ENCODE measurements at places on chromosomes 6 and 20.
A peak's percentile ranks its signal among the peaks of the same experiment; 100 is the strongest.

DNA sequence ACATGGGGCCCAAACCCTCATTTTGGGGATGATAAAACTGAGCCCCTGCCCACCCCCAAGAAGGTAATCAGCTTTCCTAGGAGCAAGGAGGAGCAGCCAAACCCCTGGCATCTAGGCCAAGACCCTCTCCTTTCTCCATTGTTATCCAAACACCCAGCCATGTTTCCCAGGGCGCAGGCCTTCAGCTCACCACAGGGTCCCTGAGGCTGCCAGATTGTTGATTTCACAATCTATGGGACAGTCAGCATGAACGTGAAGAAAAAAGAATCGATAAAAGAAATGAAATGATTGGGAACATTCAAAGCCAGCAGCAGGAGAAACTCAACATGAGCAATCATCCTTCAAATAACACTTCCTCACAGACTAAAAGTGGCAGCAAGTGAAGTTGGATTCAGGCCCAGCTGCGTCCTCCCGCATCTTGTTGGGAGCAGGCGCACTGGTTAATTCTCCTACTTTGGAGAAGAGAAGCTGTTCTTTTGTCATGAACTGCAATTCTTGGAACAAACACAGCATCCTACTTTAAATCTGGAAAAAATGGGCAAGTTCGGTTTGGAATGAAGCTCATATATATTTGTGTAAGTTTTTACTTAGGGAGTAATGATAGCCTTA lies 241.8 kb upstream of the PRDM1 start:
- no peak for DNase-seq

- peak; percentile 64 for DNase-seq
Measured at GRCh38 chr6:27592481-27593199, 119.7 kb upstream of the ZNF184 start.

GRCh38 chr6:85911067-85911466 lies 268.4 kb upstream of the SYNCRIP start:
- no peak for DNase-seq

DNA sequence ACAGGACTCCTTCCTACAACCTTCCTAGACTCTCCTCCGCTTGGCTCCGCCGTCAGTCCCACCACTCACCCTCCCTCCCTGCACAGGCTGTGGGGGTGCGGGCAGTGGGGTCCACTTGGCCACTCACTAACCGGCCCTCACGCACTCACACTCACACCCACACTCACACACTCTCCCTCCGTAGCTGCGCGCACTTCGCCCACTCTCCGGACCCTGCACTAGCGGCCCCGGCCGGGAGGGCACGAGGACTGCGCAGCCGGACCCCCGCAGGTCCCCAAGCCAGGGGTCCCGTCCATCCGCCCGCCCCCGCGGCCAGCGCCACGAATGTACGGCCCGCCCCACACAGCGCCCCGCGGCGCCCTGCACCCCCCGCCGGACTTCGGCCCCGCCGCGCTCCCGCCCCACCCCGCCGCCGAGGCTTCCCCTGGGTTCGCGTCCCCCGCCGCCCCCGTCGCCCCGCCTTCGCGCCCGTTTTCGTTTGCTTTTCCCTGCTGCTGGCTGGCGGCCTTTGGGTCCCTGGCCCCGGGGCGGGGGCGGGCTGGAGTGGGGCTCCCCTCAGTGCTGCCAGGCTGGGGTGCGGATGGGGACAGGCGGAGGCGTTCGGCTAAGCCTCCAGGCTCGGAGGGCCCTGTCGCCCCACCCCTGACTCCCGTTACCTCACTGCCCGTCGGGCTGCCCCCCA lies 23.0 kb upstream of the SLC22A7 start:
- no peak for DNase-seq

DNA sequence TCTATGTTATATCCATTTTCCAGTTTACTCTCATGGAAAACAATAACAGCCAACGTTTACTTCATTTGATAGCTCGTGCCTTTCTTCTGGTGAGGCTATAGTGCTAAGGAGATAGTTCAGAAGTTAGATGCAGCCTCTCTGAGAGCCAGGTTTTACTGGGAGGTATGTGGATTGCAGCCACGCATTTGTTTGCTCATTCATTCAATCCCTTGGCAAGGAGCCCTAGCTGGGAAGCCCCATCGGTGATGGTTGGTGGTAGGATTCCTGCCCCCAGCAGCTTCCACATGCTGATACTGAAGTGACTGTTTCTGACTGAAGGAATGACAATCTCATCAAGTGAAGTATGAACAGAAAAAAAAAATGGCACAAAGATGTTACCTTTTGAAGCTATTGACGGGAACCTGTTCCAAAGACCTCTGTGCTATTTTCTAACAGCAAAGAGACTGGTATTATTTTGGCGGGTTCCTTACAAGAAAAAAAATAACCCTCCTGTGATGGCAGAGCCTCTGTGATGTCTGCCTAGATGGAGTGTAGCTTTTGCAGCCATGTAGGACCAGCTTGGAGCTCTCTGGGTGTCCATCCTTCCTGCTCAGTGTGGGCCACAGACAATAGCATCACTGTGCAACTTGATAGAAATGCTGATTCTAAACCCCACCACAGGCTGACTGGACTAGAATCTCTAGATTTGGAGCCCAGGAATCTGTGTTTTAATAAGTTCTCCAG lies 30.6 kb downstream of the SNAP25 start:
- no peak for DNase-seq

GRCh38 chr6:48664826-48665225 lies 553.8 kb upstream of the PTCHD4 start:
- DNase-seq, result no peak

DNA sequence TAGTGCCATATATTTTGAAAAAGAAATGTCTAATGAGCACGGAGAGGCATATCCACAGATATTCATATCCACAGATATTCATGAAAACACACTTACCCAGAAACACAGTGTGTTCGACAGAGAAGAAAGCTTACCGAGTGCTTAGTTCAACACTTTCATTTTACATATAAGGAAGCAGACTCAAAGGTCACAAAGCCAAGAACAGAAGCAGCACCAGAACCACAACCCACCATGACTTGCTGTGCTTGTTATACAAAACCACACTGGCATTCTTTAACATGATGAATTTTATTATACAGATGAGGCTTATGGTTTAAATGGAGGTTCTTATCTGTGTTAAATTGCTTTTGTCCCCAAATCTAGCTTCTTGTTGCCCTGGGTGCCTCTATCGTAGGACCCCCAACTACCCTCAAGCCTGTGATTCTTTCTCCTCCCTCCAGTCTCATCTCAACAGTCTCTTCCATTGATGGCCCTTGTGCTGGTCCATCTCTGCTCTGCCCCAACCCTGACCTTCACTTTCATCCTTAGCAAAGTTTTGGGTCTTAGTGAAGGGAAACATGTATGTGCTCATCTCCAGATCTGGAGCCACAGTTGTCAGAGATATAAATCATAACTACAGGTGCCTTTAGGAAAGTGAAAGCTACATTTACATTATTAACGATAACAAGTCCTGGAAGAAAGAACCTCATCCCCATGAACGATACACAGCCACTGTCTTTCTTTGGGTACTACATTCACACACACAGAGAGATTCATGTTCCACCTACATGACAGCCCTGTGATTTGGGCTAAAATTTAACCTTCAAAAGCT lies 40.0 kb downstream of the SF3B5 start:
- DNase-seq, result no peak

GRCh38 chr6:152204591-152204990 lies 397.1 kb downstream of the ESR1 start:
- no peak for DNase-seq

DNA sequence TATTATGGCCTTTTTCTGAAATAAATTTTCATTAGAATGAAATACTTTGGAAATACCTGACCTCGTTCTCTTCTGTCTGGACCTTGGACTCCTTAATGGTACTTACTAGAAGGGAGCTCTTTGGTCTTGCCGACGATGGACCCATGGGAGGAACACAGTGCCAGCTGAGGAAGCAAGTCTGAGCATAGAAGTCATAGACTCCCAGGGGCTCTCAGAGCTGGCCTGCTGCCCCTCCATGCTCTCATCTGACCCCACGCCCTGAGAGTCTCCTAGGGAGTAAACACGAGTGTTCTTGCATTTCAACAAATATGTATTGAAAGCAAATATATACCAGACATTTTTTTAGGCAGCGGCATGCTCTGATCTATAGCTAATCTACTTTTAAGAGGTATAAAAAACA lies 87.8 kb downstream of the PLEKHG1 start:
- no peak for DNase-seq

DNA sequence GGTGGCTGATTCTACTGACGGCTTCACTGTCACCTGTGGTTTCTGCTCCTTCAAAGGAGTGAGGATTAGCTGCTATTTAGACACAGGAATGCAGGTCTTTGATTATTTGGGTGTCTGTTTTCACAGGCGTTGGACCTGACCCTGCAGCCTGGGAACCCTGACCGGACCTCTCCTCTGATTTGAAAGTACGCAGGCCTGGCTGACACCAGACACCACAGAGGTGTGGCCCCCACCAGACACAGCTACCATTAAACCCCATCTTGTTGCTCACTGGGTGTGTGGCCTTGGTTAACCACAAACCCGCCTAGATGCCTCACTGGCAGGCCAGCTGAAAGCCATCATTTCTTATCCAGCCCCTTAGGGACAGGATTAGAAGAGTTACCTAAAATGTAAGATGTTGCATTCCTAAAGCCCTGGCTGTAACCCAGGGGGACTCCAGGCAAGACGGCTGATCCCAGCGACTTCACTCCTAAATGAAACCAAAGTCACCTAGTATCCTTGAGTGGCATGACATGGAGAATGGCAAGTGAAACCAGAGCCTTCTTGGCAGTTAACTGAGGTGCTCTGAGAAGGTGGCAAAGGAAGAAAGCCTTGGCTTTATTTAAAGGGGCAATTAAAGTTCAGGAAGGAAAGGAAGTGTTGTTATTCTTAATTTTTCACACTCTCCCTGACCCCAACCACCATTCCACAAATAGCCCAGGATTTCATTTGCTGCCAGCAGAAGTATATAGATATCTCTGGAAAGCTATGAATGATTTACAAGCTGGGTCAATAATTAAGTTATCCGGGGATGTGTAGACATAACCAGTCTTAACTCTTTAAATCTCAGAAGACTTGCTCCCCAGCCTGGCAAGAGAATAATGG lies 169.9 kb downstream of the QRSL1 start:
- DNase-seq, result peak; percentile 38

DNA sequence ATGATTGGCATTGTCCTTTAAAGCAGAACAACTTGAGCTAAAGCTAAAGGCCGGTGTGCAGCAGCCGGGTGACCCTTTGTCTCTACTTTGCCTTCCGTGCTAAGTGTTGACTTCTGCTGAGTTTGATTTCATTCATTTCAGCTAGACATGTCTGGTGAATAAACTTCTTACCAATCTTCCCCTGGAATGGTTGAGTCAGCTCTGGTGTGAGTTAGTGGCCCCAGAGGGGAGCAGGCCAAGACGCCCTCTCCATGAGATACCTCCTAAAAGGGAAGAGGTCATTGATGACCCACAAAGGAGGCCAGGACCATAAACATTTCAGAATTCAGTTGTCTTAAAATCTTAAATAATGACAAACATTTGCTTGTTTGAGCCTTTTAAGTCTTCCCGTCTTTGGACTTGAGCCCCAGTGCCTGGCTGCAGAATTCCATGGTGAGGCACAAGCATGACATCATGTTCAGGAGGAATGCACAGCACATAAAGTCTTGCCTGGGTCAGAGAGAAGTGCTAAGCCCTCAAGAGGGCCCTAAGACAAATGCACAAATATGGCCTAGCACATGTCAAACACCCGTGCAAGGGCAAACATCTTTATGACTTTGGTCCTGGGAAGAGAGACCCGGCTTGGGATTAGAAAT lies 96.3 kb upstream of the NEDD9 start:
- DNase-seq, result no peak

DNA sequence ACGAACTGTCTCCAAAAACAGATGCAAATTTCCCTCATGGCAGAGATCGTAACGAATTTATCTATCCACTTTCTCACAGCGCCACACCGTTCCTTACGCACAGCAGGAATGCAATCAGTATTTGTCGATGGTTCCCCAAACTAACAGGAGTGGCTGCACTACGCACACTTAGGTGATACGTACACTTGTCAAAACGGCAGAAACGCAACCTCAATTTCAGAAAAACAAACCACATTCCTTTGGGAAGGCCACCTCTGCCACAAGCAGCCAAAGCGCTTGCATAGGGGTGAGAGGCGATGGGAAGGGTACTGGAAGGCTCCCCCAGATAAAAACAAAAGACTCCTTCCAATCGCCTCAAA lies 638 bp downstream of the MDN1 start:
- peak; percentile 30 for DNase-seq

GRCh38 chr6:21533678-21534077 lies 59.9 kb upstream of the SOX4 start:
- no peak for DNase-seq

- no peak for DNase-seq
Measured at GRCh38 chr6:132464538-132465256, 48.2 kb downstream of the STX7 start.

DNA sequence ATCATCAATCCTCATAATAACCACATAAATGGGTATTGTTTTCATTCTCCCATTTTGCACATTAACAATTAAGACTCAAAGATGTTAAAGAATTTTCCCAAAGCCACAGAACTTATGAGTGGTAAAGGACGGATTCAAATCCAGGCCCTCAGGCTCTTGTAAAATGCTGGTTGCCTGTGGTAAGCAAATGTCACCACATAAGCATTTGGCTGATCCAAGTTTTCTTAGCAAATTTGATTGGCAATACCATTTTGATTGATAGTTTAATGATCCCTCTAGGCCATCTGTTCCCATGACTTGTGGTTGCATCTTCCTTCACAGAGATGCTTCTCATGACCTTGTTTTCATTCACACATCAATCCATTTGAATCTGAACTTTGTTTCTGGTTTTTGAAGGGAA lies 252.0 kb upstream of the RIN2 start:
- DNase-seq, result no peak

DNA sequence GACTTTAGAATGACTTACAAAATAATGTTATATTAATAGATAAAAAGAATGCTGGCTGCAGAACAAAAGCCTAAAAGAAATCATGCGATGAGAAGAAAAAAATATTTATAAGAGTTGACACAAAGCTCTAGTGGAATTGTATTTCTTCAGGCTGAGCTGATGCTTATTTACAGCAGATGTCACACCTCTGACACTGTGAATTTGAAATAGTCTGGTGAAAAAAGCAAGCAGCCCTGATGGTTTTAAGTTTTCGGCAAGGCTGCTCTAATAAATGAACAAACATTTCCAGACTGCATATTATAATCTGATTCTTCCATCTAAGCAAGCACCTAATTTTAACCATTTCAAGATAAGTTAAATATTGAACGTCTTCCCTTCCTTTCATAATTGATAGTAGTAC lies 109.9 kb downstream of the LIN28B start:
- no peak for DNase-seq

DNA sequence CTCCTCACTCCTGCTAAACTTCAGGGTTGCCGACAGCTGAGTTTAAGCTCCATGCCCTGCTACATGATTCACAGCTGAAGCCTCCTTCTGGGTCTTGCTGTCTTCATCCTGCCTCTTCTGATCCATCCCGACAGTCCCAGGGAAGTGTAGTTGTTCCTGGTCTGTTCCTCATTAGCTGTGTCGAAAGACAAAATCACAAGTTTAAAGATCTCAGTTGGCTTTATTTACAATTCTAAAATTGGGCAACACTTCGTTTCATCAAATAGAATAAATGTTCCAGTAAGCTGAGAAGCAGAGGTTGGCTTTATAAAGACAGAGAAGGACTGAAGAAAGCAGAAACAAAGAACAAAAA lies 4.1 kb upstream of the SLC2A10 start:
- peak; percentile 98 for DNase-seq

GRCh38 chr6:25450469-25451198 lies 171.5 kb downstream of the CARMIL1 start:
- DNase-seq, result no peak

- DNase-seq, result peak; percentile 68
Measured at GRCh38 chr6:148538261-148539190, 195.9 kb downstream of the SASH1 start.

Data from fibroblast of gingiva (primary cell).